NCI-H1436 (cell line): ENCODE measurements at places on chromosomes 1 and 21.

DNA sequence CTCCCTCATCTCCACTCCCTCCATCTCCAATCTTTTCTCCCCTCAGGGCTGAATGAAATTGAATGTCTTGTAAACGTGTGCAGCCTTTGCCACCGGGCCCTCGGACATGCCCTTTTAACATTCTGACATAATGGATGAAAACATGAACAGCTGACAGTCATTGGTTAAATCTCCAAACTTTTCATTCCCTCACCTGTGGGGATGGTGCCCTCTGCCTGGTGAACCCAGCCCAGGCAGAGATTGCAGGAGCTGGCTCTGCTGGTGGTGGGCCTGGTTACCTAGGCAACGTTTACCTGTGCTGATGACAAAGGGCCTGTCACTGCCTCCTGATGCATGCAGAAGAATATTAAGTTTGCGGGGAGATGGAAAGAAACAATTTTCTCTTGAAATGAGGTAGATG is 21.3 kb downstream of the ST6GALNAC3 start:
- no peak for DNase-seq

GRCh38 chr1:233143241-233143640 is 152.3 kb downstream of the PCNX2 start:
- no peak for DNase-seq

DNA sequence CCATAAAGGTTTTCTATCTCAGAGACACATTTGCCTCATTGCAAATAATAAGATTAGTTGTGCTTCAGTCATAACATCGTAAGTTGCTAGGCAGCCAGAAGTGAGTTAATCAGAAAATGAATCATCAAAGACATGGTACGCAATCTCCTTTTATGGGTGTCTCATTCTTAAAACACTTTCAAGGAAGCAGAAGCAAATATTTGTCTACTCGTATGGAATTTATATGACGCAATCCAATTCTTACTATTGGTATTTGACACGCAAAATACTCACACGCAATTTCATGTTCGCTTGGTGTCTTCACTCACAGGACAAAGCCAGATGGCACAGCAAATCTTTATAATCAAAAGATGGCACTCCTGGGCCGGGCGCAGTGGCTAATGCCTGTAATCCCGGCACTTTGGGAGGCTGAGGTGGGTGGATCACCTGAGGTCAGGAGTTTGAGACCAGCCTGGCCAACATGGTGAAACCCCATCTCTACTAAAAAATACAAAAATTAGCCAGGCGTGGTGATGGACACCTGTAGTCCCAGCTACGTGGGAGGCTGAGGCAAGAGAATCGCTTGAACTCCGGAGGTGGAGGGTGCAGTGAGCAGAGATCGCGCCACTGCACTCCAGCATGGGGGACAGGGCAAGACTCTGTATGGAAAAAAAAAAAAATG is 56.4 kb downstream of the HLCS start:
- DNase-seq, result no peak

DNA sequence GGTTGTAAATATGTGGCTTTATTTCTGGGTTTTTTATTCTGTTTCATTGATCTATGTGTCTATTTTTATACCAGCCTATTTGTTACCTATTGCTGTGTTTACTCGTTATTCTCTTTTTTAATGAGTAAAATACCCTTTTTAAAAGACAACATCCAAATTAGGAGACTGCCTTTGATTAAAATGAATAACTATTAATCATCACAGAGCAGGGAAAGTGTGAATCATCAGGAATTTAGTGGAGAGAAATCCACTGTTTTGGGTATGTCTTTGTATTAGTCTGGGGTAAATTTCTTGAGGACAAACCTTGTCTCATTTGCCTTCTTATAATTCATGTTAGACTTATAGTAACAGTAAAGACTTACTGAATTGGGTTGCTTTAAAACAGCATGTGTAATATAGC is 12.1 kb downstream of the DISC1 start:
- DNase-seq, result no peak

DNA sequence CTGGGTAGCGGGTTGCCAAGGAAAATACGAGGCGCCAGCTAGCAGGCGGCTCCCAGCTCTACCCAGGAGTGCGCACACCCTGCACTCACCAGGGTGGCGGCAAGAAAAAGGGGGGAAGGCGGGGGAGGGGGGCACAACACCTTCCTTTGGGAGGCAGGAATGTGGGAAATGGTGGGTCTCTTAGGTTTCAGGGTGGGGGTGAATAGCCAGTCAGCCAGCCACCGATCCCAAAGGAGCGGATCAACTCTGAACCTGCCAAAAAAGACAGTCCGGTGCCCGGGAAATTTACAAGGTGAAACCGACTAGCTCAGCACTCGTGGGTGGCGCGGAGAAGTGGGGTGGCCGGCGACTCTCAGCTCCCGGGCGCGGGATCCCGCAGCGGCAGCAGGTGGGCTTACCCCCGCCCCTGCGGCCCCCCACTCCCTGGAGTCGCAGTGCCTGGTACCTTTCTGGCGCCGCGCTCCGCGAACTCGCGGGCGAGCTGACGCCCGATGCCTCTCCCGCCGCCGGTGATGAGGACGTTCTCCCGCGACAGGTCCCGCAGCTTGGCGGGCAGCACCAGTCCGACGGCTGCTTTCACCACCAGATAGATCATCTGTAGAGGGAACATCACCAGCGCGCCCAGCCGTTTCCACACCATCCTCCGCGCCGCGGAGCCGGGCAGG is 1.2 kb downstream of the DHRS3 start:
- no peak for DNase-seq

- no peak for DNase-seq
Observed at GRCh38 chr1:159869173-159869572, 6.7 kb upstream of the VSIG8 start.

DNA sequence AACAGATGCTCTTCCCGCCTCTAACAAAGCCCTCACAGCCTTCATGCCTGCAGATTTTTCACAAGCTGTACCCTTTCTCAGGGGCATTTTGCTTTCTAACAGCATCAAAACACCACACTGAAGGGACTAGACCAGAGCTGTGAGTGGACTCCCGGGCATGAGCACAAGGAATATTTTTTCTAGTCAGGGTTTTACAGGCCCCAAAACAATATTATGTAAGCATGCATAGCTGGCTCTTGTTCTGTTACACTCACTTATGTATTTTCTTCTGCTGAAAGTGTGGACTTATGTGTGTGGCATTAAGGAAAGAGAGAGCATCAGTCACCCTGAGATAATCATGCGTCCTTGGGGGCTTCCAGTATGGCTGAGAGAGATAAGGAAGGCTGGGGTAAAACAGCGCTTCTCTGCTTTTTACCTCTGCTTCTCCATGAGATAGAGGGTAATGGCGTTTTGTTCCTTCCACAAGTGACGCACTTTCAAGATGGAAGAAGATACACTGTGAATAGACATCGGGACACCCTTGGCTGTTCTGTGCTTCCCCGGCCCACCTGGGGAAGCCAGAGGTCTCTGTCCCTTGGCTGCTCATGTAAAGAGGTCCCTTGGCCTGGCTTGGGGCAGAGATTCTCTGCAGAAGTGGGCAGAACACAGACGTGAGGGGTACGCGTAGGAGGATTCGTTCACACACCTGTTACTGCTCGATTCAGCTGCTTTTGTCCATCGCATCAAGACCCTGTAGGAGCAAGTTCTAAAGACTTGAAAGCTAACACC is 266.7 kb upstream of the RAB4A start:
- no peak for DNase-seq

GRCh38 chr1:75115654-75116053 is 18.5 kb upstream of the LHX8 start:
- no peak for DNase-seq

DNA sequence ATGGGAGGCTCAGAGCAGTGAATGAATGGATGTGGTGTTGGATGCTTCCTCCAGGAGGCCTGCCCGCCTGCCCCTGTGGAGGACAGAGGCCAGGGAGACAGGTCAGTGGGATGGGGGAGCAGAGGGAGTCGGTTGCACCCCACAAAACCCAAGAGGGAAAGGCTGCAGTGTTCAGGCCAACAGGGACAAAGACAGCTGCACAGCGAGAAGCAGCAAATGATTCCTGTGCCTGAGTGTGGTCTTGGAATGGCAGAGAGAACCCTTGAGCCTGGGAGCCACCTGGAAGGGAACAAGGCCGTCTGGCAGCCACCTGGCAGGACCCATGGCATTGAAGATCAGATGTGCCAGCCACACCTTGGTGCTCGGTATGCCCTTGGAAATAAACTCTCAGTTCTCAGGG is 8.1 kb downstream of the TFF3 start:
- no peak for DNase-seq

DNA sequence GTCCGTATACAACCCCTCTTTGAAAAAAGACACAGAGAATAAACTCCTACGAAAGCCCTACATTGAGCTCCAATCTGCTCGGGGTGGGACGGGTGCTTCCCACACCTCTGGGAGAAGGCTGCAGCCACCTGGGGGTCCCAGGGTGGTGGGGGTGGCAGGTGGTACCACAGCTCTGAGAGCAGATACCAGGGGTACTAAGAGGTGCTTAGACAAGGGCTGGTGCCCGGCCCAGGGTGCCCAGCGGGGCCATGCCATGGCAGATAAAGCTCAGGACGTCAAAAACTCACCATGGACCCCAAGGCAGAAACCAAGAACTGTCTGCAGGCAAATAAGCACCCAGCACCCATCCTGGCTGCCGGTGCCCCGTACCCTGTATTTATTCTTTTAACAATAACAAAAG is 75.1 kb downstream of the SPSB1 start:
- DNase-seq, result no peak

DNA sequence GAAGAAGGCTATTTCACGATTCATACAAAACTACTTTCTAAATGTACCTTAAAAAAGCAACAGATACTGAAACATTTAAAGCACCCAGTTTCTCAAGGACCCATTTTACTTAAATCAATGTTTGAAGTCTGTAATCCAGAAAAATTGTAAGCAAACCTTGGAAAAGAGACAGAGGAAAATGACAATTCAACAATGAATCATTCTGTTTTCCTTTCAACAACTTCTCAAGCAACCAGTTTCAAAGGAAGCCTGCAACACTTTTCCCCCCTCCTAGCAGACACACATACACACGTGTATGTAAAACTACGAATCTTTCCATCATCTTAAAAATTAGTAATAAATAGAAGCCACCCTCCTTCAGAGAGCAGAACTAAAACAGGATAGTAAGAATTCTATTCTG is 1.2 kb downstream of the RERE start:
- no peak for DNase-seq

DNA sequence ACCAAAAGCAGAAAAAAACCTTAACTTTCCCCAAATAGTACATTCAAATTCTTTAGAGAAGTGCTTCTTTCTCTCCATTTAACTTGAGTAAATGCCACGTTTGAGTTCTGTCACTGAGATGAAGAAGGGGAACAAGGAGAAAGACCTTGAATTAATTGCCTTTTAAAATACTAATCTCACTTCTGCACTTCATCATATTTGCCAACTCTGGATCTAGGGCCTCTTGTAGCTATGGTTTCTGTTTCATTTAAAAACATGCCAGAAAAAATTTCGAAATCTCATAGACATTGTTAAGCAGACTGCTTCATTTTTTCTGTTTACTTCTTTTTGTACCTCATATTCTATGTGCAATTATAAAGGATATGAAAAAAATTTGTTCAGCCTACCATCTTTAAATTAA is 24.6 kb downstream of the MIXL1 start:
- DNase-seq, result no peak

GRCh38 chr1:74480068-74480467 is 32.3 kb downstream of the LRRC53 start:
- no peak for DNase-seq

GRCh38 chr1:198893763-198894444 is 255.1 kb downstream of the PTPRC start:
- no peak for DNase-seq

DNA sequence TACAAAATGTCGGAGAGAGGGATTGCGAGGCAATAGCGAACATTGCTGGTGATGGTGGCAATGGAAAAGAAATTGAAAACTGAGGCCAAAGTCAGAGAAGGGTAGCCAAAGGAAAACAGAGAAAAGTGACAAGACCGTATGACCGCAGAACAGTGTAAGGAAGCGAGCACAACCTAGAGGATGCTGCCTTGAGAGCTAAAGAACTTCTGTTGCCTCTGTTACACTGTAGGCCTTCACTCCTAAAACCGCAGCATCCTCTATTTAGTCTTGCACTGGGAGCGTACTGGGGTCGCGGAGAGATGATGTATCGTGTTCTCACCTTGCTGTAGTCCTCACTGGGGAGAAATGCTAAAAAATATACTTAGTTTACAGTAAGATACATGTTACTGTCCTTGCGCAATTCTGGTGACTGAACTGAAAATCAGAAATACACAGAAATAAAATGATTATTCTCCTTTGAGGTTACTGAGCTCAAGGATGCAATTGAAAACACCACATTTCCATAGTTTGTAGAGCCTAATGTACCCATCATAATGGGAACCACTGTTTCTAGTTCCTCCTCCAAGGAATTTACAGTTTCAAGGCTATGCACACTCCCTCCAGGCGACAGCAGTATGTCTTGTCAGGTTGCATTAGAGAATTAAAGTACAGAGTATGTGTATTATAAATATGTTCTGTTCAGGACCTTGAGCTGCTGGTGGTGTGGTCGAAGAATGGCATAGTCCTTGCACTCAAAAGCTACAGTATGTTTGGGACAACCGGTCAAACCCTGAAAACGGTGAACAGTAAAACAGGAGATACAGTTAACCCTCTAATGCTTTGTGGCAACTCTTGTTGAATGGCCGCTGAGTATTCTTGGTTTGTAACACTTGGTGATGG is 1.3 kb downstream of the NEK7 start:
- no peak for DNase-seq

DNA sequence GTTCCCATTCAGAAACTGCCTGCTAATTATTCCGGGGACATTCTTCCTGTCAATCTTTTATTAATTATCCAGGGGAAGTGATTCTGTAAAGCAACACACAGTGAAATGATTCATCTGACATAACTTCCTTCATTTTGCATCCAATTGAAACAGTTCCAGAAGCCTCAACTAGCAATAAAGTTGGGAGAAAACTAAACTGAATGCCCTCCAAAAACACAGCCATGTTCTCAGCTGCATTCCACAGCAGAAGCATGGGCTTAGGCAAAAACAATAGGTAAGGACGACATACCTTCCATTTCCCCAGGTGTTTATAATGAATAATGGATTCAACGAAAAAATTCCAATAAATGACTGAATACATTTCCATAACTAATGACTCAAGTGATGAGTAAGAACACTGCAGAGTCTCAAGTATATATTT is 36.9 kb upstream of the TARBP1 start:
- no peak for DNase-seq

GRCh38 chr1:27912429-27912828 is 22.4 kb upstream of the SMPDL3B start:
- no peak for DNase-seq

GRCh38 chr21:38740090-38740489 is 65.6 kb upstream of the ETS2 start:
- no peak for DNase-seq

DNA sequence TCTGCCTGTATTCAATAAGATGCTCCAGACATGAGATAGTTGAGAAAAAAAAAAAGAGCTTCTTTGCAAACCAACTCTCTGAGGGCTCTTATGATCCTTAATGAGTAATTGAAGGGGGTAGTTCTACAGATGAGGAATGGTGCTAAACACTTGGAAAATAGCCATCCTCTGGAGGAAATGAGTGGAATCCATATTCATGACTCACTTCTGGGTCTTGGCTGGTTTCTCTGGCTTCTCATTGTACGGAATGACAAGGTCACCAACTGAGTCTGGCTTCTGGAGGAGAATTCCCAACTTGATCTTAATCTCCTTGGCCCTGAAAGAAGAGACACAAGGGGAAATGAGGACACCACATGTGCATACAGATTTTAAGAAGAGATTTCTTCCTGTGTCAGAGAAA is 34.7 kb downstream of the RGS5 start:
- no peak for DNase-seq
